ENCODE measurements at places on chromosomes 13 and 19.

GRCh38 chr13:67139551-67139950 is 90.6 kb downstream of the PCDH9 start:
- no peak for DNase-seq

DNA sequence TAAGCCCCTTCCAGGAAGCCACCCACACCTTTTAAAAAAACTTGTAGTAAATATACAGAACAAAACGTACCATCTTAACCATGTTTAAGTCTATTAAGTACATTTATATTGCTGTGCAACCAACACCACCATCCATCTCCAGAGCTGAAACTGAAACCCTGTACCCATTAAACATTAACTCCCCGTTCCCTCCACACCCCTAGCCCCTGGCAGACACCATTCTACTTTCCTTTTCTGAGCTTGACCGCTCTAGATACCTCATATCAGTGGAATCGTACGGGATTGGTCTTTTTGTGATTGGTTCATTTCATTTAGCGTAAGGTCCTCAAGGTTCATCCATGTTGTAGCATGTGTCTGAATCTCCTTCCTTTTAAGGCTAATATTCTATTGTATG is 13.0 kb upstream of the SPATA13 start:
- DNase-seq: no peak

GRCh38 chr19:13507053-13507611 is 853 bp upstream of the CACNA1A start:
- no peak for DNase-seq

- DNase-seq: peak; percentile 21
These were observed 1.6 kb downstream of the AMH start for GRCh38 chr19:2250766-2251105.

- DNase-seq: no peak
These were observed 67.1 kb upstream of the HTR2A start for GRCh38 chr13:46963904-46964303.

DNA sequence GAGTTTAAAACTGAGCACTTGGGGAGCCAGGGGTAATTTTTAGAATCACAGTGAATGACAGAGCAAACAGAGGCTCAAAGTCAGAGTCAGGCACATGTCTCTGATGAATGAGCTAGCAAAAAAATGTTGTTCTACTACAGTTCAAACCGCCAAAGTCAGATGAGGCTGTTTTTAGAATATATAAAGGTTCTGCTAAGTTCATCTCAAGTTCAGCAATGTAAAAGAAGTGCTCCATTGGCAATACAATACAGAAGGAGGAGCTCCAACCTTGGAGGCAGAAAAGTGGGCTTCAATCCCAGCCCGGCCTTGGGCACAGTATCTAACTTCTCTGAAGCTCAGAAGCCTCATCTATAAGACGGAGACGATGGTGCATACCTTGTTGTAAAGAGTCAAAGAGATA is 70.1 kb upstream of the IPO5 start:
- DNase-seq: no peak

GRCh38 chr13:47146991-47147811 is 250.3 kb upstream of the HTR2A start:
- no peak for DNase-seq

DNA sequence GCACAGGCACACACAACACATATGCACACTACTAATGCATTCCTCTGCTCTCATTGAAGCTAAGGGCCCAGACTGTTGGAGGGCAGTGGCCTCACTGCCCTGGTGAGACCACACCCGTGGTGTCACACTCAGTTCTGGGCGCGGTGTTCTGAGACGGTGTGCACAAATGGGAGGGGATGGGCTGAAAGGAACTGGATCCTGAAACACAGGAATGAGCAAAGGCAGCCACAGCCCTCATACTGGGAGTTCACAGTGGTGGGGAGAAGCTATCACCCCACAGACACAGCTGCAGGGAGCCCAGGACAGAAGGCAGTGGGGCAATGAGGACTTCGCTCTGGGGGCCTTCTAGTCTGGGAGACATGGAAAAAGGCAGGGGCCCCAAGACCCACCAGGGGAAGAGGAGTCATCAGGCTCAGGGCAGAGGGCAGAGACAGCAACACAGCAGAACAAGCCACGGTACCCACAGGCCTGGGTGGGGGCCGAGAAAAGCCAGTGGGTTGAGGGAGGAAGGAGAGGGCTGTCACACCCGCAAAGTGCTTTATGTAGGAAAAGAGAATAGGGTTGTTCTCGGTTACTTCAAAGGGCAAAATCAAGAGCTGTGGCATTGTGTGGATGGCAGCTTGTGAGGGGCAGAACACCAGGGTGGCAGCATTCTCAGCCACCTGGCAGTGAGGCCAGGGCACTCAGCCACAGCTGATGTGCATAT is 75.4 kb upstream of the GPR183 start:
- DNase-seq: no peak

DNA sequence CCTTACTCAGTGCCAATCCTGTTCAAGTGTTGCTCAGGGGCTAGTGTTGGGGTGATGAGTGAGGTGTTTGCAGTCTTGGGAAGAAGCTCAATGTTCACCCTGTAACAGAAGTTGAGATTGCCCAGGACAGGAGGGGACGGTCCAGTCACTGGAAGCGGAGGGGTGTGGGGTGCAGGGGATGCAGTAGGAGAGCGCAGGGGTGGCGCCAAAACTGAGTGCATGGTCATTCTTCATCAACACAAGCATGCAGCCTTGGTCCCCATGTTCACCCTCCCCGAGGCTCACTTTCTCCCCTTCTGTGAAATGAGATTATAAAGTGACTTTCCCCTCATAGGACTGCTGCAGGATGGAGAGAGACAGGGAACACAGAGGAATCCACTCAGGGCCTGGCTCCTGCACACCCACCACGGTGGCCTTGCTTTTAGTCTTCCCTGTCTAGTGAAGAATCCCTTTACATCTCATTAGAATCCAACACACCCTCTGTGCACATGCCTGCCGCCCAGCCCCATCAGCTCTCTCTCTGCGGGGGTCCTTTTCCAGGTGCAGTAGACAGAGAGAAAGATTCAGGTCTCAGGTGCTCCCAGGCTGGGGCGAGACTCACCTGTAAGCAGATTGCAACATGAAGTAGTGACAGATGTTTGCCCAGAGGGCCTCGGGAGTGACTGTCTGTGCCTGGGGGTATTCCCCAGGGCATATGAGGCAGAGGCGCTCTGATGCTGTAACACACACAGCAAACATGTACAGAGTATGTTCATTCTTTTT is 93.2 kb downstream of the TSHZ3 start:
- DNase-seq: no peak

DNA sequence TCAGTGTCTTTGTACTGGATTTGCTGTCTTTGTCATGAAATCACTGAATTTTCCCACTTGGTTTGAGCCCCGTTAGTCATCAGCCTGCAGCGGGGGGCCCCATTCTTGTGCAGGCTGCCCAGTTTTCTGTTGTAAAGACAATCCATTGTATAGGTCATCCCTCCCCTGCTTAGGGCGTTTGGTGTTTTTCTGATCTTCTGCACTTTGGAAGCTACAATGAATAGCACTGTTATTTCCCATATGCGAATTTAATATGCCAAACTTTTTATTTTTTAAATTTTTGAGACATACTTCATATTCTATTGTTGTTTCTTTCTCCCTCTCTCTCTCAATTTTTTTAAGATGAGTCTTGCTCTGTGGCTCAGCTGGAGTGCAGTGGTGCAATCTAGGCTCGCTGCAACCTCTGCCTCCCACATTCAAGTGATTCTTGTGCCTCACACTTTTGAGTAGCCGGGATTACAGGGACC is 9.0 kb downstream of the SLC27A1 start:
- no peak for DNase-seq

GRCh38 chr19:8224394-8225145 is 15.4 kb downstream of the CERS4 start:
- DNase-seq: peak; percentile 56

DNA sequence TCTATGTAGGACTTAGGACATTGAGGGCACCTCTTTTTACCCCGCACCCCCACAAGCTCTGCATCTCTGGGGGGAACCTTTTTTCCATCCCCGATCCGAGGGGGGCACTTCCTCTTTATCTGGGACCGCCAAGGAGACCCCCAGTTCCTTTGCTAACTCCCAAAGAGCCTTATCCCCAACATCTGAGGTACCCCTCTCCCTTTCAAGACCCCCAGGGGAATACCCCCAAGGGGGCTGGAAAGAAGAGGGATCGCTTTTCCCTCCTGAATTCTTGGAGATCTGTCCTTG is 1.1 kb downstream of the TNFSF9 start:
- no peak for DNase-seq

DNA sequence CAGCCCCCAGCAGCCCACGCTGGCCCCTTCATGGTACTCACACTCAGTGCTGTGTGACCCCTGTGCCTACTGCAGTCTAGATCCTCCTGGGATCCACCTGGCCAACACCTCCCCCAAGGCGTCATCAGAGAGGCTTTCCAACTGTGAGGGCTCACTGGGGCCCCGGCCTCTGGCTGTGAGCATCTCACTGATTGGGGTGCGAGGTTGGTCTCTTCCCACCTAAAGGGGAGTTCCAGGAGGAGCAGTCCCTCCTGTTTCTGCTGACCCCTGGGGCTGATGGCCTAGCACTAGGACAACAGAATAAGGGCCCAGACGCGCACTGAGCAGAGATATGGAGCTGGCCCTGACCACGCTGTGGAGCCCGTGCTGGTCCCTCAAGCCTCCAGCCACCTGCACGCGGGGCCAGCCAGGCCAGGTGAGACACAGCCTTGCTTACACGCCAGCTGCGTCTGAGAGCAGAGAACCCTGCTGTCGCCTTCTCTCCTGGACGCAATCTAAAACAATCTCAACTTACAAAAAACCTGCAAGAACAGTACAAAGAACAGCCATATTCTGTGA is 32.2 kb downstream of the ELL start:
- DNase-seq: no peak

DNA sequence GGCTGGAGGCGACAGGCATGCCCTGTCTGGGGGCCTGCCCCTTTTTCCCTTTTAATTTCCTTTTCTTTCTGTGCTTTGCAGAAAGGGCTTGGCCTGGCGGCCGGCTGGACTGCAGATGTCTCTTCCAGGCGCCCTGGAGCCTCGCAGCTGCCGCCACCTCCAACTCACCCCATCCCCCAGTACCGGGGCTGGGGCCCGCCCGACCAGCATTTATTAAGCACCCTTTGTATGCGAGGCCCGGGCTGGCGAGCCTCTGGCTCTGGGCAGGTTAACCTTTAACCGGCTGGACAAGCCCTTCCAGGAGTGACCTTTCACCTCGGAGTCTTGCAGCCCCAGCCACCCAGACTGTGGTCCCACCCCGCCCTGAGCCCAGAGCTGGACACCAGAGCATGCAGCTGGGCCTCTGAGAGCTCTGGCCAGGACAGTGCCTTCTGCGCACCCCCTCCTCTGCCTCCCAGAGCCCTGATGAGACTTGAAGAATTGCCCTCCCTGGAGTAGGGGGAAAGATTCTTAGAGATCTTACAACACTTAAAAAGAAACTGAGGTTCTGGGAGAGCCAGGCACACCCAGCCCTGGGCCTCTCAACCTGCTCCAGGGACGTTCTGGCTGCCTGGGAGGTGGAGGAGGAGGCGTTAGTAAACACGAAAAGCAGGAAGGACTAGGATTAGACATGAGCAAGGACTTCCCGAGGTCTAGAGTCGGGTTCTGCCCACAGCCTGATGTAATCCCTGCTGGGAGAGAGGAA is 1.1 kb upstream of the NR2F6 start:
- DNase-seq: peak; percentile 69

DNA sequence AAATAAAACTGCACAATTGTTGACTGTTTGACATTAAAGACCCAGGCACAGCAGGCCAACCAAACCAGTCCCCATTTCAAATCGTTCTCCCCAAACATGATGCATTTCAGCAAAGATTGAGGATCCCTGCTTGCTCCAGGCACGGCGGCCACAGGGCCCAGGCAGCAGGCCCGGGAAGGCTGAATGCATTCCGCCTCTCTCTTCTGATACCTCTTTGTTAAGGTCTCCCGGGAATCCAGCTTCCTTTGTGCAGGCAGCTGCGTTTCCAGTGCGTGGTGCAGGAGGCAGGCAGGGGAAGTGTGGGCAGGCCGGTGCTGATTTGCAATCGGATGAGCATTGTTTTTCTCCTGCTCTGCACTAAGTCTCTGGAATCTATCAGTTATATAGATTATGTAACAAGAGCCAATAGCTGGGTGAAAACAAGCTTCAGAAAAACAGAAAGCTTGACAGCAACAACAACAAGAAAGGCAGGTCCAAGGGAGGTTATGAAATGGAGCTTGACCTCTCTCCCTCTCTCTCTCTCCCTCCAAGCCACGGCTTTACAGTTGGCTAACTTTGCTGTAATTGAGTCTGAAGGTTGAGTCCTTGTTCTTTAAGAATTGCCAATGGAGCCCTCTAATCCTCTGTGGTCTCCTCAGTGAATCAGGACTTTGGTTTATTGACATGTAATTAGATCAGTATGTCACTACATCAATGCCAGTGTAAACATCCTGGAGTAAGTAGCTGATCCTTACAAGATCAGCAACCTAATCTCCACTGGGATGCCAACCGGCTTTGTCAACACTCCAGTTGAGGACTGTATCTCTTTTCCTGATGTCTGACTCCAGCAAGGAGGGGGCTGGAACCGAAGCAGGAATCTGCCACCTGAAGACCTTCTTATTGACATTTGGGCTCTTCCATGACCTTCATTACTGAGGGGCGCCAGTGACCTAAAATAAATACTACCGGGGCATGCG is 338.0 kb downstream of the TEX29 start:
- no peak for DNase-seq

DNA sequence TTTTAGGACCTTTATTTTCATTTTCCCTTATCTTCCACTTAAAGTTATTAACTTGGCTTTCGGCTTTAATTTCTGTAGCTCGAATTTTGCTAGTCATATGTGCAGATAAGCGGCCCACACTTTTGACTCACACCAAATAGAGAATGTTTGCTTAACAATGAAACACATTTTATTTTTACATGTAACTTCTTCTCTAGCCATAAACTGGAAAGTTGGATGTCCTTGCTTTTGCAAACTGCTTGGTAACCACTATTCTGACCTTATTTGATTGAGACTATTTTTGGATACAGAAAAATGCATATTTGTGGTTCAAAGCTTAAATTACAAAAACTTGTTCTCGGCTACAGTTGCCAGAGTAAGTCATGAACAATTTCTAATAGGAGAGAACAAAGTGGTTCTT is 600.0 kb downstream of the KCTD12 start:
- no peak for DNase-seq

DNA sequence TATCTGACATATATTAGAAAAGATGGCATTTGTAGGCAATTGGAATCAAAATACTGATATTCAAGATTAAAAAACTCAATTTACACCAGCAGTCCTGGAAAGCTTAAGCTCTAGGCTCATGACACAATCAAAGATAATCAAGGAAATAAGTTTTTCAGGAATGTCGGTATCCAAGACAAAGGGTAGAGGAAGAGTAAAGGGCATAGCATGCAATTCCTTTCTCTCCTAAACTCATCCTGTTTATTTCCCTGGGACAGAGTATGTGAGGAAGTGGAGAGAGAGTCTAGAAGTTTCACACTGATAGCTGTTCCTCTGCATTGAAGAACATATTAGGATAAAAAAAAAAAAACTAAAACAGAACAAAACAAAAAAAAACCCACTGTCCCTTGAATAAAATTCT is 2452.1 kb downstream of the PCDH9 start:
- no peak for DNase-seq

GRCh38 chr13:26822146-26822545 is 61.6 kb upstream of the GPR12 start:
- no peak for DNase-seq

GRCh38 chr19:42233106-42233505 is 9.3 kb downstream of the GSK3A start:
- peak; percentile 1 for DNase-seq
